Muscle of leg (tissue), 16 donors: ENCODE measurements at places on chromosomes 2 and 18.

GRCh38 chr2:119461811-119462210 lies 30.2 kb downstream of the TMEM37 start:
- no peak for DNase-seq

GRCh38 chr2:149781263-149781808 lies 193.8 kb upstream of the MMADHC start:
- DNase-seq, result no peak

- DNase-seq, result no peak
Observed at GRCh38 chr2:141317986-141318385, 812.8 kb downstream of the LRP1B start.

- peak; percentile 72 for DNase-seq
Observed at GRCh38 chr2:231482806-231483391, 18.6 kb upstream of the NCL start.

DNA sequence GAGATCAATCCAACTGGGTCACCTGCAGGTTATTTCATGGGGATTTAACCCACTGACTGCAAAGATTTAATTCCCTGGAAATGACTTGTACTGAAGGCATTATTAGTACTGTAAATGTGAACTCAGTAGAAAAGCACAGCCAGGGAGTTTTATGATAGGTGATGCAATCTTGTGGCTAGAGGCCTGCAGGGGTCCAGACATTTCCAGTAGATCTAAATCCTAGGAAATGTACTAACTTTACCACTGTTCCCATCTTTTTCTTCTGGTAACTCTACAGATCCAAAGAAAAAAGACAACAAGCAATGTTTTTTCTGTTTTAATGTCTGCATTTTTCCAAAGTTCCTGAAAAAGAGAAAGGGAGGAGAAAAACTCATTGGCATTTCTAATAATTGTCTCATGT lies 500.1 kb downstream of the ARHGAP15 start:
- peak; percentile 61 for DNase-seq

- DNase-seq, result no peak
Observed at GRCh38 chr2:25089605-25090315, 47.9 kb downstream of the EFR3B start.

DNA sequence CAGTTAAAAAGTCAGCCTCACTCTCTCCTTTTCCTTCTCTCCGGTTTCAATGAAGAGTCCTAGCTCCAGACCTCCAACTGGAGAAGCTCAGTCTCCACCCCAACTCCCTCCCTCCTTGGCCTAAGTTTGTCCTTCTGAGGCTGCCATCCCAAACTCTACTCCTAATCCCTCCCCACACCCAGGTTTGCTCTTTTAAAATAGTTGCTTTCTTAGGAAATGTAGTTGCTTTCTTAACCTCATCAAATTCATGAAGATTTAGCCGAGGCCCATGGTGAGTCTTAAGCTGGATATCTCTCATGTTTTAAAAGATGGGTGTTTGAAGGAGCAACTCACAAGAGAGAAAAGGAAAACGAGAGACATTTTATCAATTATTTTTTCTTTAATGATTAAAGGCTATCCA lies 937 bp upstream of the LANCL1 start:
- DNase-seq, result peak; percentile 42
